ENCODE measurements at places on chromosomes 6 and 20.

DNA sequence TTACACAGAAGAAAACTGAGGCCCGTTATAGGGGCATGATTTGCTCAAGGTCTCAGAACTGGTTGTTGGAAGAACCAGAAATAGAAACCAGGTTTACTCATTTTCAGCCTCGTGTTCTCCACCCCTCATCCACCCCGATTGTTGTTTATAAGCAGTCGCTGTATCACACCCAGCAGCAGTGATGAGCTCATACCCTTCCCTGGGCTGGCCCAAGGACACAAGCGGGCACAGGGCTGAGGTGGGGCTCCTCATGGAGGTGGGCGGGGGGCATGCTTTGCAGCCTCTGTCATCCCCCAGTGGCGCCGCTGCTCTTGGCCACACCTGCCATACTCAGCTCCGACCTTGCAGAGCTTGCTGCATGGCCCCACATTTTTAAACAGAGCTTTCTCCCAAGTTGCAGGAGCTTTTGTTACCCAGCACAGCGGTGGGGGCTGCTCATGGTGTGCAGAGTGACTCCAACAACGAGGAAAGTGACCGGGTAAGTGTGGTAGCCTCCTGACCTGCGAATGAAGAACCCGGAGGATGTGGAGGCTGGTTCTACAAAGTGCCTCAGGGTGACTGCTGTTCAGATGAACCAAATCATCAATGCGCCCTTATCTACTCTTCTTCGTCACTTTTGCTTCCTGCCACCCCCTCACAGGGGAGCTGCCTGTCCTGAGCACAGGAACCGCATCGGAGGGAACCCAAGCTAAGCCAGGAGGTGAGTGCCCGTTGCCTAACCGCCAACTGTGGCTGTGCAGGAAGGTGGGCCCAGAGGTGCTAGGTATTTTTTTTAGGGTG lies 43.6 kb upstream of the NKX2-2 start:
- DNase-seq: no peak

DNA sequence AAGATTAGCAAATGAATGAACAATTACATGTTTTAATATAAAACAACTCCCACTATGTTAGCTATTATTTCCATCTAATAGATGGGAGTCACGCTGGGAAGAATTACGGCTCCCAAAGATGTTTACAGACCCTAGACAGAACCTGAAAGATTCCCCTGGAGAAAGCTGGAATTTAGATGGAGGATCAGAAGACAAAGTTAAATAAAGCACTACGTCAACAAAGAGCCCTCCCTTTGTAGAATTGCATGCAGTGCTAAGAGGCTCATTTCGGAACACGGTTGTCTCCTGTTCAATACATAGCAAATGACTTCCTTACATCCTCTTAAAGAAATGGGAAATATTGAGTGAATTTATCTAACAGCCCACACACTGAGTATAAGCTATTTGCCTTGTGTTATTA lies 328.3 kb downstream of the CBLN4 start:
- no peak for DNase-seq

- DNase-seq: no peak
Observed at GRCh38 chr20:15965165-15965564, 608.1 kb downstream of the KIF16B start.

- DNase-seq: no peak
Observed at GRCh38 chr6:6697620-6698019, 109.1 kb downstream of the LY86 start.

DNA sequence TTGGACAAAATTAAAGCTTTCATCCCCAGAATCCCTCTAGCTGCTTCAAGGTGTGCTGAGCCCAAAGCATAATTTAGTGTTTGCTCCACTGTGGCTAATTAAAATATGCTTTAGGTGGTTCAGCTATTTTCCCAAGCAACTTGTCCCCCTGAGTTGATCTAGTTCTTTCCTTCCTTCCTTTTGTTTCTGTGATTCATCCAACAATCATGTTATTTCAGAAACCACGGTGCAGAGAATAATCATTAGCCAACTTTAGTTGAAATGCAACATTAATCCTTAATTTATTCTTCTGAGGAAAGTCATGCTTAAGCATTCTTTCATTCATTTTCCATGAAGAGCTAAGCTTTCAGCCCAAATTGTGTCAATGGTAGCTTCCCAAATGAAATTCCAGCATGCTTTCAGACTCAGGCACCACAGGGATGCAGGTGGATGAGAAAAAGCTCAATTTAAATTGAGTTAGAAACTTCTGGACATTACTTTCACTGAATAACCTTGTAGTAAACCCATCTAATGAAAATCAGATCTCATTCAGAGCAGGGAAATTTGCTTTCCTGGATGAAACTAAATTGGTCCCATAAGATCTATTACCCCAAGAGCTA lies 209.0 kb upstream of the NT5E start:
- no peak for DNase-seq

DNA sequence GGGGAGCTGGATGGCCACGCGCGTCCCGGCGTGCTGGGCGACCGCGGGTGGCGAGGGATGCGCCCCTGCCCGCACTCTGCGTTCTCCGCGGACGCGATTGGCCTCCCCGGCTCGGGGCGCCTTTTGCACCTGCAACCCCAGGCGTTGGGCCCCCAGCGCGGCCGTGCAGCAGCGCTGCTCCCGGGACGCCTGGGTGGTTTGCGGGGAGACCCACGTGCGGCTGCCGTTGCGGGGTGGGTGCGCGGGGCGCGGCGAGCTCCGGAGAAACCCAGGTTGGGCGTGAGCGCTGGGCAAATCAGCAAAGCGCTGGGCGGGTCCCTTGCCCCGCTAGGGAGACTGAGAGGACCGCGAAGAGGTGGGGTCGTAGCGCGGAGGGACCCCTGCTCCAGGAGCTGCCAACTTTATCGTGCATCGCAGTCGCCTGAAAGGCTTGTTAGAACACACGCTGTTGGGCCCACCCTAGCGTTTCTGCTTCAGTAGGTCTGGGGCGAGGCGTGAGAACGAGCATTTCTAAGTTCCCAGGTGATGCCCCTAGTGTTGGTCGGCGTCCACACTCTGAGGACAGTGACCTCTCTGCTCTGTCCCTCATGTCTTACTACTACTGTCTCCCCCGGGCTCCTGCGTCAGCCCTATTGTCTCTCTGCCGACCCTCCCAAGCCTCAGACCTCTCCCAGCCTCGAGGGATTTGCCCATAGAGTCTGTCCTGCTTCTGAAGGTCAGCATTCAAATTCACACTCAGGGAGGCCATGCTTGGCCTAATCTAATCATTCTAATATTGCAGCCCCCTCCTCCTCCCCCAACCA lies 538 bp upstream of the ZFP64 start:
- DNase-seq: peak; percentile 79

GRCh38 chr20:39716796-39717341 lies 754.7 kb downstream of the DHX35 start:
- no peak for DNase-seq

DNA sequence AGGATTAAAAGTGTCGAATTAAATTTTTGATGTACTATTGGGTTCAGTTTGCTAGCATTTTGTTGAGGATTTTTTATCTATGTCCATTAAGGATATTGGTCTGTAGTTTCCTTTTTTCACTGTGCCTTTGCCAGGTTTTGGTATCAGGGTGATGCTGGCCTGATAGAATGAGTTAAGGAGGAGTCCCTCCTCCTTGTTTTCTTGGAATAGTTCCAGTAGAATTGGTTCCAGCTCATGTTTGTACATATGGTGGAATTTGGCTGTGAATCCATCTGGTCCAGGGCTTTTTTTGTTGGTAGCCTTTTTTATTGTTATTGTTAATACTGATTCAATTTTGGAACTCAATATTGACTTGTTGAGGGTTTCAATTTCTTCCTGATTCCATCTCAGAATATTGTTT lies 141.8 kb downstream of the SIM1 start:
- no peak for DNase-seq

DNA sequence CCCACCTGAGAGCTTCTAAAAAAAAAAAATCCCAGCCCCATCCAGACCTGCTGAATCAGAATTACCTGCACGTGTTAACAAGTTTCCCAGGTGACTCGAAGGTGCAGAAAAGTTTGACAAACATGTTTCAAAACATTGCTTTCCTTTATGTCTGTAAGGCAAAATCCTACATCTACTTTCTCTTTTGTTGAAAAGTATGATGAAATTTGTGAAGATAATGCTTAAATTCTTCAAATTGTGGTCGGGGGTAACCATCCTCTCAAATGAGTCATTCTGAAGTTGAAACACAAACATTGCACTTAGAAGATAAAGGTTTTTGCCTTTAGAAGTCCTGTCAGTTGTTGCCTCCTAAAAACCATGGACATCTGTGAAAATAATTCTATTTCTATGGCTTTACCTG lies 429.7 kb downstream of the EPHA7 start:
- no peak for DNase-seq

DNA sequence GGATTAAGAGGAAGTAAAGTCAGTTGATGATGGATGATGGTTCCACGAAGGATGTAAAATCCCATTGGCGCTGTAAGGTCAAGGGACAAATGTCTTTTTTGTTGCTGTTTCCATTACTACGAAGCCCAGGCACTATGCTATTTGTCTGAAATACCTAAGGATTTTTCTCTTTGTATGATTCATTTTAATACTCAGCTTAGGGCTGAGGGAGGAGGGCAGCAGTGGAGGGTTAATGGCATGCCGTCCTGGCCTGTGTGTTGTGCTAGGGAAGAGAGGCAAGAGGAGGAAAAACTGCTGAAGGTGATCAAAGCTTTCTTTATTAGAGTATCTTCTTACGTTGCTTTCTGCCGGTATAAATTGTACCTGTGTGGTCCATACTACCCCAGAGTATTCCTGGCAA lies 6.5 kb upstream of the SMOC2 start:
- no peak for DNase-seq

DNA sequence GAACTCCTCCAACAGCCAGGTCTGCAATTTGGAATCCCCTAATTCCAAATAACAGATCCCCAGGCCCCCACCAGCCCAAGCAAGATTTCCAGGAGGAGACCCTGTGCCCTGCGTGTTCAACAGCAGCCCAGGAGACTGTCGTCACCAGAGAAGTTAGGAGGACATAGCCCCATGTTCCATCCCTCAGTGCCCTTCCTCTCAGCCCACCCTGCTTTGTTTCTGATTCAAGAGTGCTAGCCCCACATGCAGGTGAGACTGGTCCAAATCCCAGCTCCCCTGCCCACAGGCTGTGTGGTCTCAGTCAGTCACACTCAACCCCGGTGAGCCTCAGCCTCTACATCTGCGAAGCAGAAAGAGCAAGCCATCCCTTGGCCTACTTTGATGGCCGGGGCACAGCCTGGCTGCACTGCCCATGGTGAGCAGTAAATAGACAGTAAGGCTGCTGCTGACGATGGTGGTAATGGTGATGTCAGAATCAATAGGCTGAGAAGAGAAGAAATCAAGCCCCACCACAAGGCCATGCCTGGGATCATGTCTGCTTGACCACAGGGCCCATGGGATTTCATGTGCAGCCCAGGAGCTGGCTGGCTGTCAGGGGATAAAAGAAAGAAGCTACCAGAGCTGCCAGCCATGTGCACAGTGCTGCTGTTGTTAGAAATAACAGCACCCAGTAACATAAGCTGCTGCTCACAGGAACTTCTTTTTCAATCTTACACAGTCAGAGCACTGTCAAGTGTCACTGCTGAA lies 51.5 kb upstream of the NXT1 start:
- DNase-seq: no peak

- peak; percentile 52 for DNase-seq
Observed at GRCh38 chr6:47187893-47188587, 121.7 kb downstream of the TNFRSF21 start.

- DNase-seq: peak; percentile 81
Observed at GRCh38 chr6:108541843-108542759, 18.6 kb upstream of the FOXO3 start.

DNA sequence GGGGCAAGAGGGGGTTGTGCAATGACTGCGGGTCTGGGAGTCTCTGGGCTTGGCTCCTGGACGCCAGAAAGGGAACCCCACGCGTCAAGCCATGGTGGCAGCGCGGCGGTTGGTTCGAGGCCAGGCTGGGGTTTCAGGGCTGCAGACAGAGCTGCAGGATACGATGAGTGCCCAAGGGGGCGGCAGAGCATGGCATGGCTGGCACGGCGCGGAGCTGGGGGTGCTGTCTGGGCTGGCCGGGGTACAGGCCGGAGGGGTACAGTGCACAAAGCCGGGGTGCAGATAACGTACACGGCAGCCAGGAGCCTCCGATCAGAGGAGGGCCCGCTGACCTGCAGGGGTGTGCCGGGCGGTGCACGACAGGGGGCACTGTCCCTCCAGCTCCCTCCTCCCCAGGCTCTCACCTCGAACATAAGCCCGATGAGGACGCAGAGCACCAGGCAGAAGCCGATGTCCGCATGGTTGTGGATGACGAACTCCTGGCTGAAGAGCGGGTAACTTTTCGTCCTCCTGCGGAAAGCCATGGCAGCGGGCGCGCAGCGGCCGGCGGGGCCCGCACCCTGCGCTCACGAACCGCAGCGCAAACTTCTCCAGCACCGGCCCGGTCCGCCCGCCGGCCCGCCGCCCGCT lies 353 bp downstream of the TRAM2 start:
- DNase-seq: peak; percentile 88

DNA sequence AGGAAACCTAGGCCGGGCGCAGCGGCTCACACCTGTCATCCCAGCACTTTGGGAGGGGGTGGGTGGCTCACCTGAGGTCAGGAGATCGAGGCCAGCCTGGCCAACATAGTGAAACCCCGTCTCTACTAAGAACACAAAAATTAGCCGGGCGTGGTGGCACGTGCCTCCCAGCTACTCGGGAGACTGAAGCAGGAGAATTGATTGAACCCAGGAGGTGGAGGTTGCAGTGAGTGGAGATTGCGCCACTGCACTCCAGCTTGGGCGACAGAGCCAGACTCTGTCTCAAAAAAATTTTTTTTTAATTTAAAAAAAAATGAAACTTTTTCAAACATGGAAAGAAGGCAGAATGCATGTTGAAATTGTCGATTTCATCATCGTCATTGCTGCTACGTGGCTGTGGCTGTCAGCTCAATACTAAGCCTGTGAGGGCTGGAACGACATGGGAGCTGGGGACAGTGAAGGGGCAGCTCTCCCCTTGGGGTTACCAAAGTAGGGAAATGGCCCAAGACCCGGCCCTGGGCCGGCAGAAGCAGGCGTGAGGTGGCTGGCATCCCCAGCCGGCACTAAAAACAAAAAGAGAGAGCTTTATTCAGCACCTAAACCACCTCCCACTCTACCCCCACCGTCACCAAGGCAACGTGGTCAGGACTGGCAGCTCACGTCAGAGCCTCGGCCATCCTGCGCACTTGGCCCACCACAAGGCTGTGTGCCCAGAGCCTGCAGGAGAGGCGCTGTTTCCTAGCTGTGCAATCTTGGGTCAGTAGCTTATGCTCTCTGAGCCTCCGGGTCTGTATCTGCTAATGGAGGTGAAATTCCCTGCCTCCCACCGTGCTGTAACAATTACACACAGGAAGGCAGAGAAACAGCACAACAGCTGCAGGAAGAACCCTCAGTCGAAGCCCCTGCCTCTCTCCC lies 30.8 kb downstream of the AGPAT4 start:
- no peak for DNase-seq

DNA sequence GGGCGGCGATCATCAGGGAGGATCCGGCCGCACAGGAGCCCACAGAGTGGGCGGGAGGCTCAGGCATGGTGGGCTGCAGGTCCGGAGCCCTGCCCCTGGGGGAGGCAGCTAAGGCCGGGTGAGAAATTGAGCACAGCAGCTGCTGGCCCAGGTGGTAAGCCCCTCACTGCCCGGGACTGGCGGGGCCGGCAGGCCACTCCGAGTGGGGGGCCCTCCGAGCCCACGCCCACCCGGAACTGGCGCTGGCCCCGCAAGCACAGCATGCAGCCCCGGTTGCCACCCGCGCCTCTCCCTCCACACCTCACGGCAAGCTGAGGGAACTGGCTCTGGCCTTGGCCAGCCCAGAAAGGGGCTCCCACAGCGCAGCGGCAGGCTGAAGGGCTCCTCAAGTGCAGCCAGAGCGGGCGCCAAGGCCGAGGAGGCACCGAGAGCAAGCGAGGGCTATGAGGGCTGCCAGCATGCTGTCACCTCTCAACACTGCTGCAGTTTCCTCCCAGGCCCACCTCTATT lies 48.1 kb upstream of the UST start:
- no peak for DNase-seq

- DNase-seq: no peak
Observed at GRCh38 chr20:48406498-48406897, 421.3 kb downstream of the PREX1 start.
